ENCODE measurements at places on chromosomes 13 and 19.

DNA sequence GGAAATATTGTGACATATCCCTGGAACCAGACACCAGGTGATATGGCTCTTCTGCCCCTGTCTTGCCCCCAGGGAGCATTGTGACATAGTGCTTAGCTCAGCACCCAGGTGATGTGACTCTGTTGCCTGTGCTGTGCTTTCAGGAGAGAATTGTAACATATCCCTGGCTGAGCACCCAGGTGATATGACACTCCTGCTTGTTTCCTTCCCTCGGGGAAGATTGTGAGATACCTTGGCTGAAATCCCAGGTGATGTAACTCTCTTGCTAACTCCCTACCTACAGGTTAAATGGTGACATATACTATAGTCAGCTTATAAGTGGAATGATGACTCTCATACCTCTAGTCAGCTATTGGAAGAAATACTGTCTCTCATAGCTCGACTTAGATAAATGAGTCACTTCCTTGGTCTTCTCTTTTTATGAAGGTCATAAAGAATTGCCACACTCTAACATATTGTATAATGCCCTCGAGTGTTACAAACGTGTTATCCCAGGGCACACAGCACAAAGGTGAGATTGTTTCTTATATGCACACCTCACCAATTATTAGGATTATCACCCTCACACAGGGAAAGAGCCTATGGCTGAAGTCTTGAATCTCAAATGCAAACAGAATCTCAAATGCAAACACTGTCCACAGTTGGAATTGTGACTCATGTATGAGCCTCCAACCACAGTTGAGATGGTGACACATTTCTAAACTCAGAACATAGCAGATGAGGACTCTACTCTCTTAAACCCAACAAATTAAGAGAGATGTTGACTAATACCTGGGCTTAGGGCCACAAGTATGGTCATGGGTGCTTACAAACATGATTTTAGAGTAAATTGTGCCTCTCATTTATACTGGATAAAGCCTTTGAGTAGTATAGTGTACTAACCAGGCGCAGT, 32.7 kb upstream of the ZNF254 start:
- no peak for DNase-seq

- DNase-seq = peak; percentile 84
Observed at GRCh38 chr19:39125554-39126311, at the start of gene PAK4. Gene PAK4 (plus strand): TSS chr19:39125786. CDS start chr19:39169554, 43,768 bp downstream.

DNA sequence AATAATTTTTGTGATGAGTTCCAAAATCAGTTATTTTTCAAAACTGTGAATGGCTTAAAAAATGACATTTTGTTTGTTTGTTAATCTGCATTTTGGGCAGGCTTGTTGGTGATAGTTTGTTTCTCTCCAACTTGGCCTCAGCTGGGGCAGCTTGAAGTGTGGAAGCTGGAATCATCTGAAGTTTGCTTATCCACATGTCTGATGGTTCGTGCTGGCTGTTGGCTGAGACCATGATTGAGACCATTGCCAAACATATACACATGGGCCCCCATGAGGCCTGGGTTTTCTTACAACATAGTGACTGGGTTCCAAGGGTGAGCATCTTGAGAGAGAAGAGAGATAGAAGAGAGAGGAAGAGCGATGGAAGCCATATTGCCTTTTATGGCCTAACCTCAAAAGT, 201.2 kb downstream of the NDFIP2 start:
- DNase-seq = no peak

DNA sequence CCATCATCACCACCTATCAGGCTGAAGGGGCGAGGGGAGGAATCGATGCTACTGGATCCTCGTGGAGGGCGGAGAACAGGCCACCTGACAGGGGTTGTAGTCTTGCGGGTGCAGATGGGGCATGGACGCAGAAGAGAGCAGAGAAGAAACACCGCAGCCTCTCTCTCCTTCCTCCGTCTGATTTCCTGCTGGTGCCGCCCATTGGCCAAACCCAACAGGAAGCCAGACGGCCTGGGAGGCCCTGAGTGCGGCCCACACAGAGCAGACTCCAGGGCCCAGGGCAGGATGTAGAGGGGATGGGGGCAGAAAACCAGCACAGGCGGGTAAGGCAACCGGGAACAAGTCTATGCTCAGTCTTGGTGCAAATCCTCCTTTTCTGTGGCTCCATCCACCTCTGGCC, 15.4 kb downstream of the CEBPA start:
- DNase-seq = no peak

DNA sequence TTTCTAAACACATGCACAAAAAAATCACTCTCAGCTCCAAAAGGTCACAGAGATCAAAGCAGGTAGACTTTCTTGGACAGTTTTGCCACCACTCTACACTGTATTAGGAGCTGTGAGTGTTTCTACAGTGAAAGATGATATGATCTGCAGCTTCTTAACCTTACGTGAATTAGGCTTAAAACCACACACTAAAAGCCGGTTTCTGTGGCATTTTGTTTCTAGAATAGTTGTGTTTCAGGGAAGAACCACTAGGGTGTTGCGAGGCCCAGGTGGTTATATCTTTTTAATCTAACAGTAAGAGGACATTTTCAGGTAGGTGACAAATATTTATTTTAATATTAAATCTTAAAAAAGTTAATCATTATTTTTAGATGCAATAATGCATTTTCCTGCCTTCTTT, 216.4 kb downstream of the KLF5 start:
- no peak for DNase-seq
